ENCODE measurements at places on chromosomes 7 and 10.

DNA sequence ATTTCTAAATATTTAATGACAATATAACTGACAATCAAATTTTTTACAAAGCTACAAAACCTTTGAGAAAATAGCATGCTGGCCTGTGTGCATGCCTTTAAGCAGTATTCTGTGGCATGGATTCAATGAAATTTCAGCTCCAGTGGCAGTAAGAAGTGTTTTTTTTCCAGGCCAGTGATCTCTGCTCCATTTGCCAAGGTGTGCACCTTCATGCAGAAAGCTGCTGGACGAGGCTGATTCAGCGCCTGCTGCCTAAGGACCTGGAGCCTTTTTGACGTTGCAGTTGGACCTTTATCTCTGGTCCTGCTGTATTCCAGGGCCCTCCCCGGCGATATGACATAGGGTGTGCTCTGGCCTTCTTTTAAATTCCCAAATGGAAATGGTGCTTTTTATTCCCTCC is 26.6 kb downstream of the VWC2 start:
- DNase-seq, result no peak

DNA sequence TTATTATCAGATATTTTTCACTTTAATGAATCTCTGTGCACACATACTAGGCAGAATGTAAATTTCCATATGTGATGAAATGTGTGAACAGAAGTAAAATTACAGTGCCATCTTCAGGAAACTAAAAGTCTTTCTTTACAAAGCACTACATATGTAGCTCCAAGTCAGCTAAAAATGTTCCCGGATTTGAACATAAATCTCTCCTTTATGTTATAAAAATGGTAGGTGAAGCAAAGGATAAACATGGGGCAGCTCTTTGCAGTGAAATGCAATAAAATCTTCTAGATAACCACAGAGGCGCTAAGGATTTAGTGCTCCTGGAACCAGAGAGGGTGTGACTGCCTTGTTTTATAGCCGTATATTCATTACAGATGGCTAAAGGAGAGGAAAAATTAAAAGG is 104.9 kb upstream of the C7orf33 start:
- no peak for DNase-seq

DNA sequence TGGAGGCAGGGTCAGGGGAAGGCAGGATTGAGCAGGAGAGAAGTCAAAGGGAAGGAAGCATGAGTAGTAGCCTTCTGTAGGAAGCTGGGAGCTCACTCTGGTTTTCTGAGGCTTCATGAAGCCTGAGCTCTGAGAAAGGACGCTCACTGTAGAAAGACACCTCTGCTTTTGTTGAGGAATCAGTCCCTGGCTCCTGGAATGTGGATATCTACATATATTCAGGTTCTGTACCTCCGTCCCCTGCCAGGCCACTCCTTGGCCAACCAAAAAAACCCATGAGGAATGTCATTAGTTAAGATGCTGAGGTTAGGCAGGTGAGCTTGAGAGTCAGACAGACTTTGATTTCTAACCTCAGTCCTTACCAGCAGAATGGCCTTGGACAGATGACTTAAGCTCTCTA is 283.5 kb upstream of the HABP2 start:
- DNase-seq, result no peak

GRCh38 chr7:144997512-144997911 is 161.7 kb upstream of the TPK1 start:
- DNase-seq, result no peak

DNA sequence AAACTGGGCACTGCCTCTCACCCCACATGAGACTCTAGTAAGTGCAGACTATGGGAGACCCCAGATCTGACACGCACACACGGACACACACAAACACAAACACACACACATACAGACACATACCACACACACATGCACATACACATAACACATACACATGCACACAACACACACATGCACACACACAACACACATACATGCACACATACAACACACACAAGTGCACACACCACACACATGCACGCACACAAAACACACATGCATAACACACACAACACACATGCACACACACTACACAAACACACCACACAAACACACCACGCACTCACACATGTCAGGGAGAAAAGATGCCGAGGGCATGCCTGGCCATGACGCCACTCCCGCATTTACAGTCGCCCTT is 205.5 kb downstream of the TYW1B start:
- DNase-seq, result no peak

GRCh38 chr7:123635551-123636359 is 19.9 kb upstream of the LMOD2 start:
- DNase-seq, result no peak

DNA sequence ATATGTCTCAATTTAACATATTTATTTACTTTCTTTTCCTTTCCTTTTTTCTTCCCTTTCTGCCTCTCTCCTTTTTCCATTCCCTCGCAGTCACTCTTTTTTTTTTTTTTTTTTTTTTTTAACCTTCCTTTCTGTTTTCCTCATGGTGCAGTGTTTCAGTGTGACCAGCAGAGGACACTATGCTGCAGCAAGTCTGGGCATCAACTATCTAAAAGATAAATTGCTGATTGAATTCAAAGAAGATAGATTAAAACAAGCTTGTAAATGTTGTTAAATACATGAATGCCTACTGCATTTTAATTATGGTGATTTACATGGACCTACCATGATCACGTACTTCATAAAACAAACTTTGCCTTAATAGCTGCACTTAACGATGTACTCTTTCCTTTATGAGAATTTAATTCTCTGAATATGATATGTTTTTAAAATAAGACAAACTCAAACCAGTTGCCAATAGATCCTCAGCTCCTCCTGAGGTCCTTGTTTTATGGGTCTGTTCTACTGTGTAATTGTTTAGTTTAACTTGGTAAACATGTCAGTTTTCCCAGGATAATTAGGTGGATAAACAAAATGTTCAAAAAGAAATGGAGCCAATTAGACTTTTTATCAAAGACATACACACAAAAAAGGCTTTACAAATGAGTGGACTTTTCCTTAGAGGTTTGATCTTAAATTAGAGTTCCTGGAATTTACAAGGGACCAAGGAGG is 101.0 kb upstream of the AGR3 start:
- peak; percentile 12 for DNase-seq

DNA sequence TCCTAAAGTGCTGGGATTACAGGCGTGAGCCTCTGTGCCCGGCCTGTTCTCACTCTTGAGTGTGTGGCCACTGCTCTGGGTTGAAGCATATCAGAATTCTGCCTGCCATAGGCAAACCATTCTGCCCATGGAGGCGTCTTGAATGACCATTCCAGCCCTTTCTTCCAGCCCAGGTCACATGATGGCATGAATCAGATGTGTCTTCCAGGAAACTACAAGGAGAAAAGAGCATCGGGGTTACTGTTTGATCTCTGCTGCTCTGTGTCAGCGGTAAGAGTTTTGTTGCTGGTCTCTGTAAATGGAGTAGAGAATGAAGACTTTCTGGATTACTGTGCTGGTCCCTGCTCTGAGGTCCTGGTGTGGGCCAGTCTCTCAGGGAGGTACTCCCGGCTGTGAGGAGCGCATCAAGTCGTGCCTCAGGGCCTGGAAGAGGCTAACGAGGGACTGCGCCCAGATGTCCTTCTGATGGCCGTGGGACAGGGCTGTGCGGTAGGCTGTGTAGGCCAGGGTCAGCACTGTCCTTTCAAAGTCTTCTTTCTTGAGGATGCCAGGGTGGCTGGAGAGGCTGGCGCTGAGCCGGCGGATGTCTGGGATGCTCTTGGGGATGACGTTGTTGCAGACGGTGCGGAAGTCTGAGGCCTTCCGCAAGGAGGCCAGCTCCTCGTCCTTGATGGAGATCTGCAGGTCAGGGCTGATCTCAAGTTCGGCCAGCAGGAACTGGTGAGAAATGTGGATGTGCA is 5.8 kb upstream of the SLC13A4 start:
- DNase-seq, result no peak

DNA sequence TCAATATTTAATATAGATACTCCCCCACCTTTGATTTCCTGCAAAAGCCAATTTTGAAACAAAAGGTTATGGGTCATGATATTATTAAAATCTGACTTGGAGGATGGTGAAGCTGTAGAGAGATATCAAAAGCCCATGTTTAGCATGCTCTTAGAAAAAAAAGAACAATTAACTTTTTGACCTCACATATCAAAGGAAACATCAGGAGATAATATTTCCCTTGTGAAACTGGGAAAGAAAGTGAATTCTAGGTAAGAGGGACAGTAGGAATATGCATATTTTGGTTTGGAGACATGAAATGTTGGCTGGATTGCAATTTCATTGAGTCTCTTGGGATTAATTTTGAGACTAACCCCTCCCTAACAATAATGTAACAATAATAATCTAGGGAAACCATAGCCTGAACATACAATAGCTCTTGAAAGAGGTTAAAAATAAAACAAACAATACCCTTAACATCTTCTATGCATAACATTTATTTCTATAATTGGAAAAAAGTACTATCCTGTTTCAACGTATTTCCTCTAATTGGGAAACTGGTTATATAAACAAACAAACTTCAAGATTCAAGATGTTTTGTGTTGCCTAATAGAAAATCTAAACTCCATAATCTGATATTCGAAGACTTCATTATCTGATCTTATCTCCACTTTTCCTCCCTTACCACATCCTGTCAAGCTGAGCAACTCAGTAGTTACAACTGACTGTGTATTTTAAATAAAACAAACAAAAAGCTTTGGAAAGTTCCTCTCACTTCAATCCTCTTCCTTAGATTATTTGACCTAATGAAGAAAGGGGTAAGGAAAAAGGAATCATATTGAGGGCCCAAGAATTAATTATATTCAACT is 14.8 kb downstream of the TMEM26 start:
- DNase-seq, result no peak

GRCh38 chr7:81005254-81005653 is 86.4 kb upstream of the SEMA3C start:
- DNase-seq, result no peak

DNA sequence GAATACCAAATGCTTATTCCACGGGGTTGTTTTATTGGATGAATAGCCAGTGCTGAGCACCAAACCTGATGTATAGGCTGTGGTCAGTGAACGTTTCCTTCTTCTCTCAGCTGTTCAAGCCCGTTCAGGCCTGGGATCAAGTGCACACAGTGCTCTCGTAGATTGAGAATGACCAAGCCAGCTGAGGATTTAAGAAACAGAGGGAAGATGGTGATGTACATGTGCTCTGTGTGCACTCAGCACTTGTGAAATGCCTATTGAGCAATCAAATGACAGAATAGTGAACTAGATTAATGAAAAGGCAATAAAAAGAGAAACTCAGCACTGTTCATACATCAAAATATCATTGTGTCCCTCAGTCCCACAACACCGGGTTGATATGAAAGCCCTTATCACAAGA is 302.5 kb downstream of the BMPER start:
- no peak for DNase-seq

- no peak for DNase-seq
Observed at GRCh38 chr10:33252794-33253203, 81.7 kb downstream of the NRP1 start.

- no peak for DNase-seq
Observed at GRCh38 chr7:388023-388960, 98.3 kb downstream of the FOXL3 start.

- DNase-seq, result no peak
Observed at GRCh38 chr10:71832967-71833366, 18.1 kb downstream of the PSAP start.

DNA sequence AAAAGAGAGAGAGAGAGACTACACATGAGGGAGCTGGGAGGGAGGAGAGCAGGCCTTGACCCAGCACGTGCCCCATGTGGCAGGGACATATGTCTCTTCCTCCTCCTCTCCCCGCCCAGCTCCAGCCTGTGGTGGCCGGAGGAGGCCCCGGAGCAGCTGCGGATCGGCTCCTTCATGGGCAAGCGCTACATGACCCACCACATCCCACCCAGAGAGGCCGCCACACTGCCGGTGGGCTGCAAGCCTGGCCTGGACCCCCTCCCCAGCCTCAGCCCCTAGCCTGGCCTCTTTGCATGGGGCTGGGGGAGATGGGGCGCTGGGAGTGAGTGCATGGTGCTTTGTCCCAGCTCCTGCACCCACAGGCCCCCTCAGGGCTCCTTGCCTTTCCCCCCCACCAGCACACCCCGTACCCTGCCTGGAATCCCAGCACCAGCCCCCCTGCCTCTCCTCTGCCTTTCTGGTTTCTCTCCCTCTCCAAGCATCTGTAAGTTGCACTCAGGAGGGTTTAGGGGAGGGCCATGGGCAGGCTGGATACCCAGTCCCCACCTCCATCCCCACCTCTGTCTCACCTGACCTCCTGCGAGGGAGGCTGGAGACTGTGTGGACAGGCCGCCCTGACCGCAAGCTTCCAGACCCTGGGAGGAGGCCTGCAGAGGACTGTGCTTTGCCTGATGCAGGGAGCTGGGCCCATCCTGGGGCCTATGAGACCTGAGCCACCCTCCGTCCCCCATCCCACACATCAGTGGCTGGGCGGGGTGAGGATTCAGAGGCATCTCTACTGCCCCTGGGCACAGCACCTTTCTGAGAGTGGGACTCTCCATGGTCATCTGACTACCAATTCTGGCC is 4.8 kb downstream of the UPK3B start:
- no peak for DNase-seq

DNA sequence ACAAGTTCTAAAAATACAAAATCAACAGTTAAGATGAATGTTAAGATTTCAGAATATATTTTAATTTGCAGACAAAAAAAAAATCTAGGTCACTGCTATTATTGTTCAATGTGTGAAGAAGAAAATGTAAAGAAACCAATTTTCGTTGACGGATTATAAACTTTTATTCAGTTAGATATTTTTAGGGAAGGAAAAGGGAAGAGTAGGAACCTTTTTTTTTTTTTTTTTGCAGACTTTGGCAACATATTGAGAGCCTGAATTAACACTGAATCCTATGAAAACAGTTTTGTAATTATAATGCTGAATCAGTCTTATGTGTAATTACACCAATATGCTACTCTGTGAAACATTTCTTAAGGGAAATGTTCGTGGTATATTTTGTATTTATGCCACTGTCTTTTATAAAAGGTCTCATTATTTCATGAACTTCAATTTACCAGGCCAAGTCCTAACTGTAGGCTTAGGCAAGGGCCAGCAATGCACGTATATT is 106.3 kb downstream of the ST8SIA6 start:
- no peak for DNase-seq

DNA sequence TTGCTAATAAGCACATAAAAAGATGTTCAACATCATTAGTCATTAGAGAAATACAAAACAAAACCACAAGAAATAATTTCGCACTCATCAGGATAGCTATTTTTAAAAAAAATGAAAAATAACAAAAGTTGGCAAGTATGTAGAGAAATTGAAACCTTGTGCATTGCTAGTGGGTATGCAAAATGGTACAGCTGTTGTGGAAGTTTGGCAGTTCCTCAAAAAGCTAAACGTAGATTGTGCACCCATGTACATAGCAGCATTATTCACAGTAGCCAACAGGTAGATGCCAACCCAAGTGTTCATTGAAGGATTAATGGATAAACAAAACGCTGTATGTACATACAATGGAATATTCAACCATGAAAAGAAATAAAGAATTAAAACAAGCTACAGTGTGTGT is 35.3 kb upstream of the STARD3NL start:
- no peak for DNase-seq

All from stimulated activated CD8-positive, alpha-beta memory T cell treated with anti-CD3 and anti-CD28 coated beads, Interleukin-7, amount 100 ng/mL, for 4 hours (primary cell).